ENCODE measurements at places on chromosomes 4 and X.

- no peak for DNase-seq
Measured at GRCh38 chr4:30525662-30526315, 194.4 kb upstream of the PCDH7 start.

- no peak for DNase-seq
Measured at GRCh38 chr4:78610546-78611214, 59.1 kb downstream of the ANXA3 start.

- DNase-seq, result no peak
Measured at GRCh38 chr4:176272799-176273198, 3.8 kb upstream of the ASB5 start.

DNA sequence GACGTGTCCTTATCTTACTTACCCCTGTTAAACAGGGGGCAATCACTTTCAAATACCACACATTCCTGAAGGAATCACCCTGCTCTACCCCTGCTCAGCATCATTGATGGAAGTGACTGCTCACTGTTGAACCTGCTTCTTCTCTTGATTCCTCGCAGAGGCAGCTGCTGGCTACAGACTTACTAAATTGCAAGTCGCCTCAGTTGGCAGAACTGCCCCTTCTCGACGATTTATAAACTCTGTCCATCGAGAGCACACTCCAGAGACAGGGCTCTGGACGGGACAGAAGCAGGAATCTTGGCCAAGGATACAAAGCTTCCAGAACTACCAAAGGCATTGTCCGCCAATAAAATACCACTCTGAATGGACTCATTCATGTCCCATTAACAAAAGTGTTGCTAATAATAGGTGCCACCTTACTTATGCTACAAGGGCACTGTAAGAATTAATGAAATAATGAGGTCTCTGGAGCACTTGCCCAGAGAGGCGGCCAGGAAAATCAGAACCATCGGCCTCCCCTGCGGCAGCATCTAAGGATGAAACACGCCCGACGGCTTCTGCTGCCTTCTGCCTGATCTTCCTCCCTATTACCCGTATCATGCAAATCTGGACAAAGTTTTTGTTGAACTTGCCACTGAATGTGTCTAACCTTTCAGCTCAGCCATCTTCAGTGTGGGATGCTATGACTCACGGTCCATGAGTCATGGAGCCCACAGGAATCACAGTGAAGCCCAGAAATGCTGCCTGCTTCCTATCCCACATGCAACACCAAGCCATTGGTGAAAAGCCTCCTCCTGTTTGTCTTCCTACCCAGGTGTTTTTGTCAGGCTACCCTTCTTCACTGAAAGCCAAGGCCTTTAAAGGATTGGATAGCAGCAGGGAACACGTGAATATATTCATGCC, 164.9 kb downstream of the MAML3 start:
- DNase-seq, result peak; percentile 95

DNA sequence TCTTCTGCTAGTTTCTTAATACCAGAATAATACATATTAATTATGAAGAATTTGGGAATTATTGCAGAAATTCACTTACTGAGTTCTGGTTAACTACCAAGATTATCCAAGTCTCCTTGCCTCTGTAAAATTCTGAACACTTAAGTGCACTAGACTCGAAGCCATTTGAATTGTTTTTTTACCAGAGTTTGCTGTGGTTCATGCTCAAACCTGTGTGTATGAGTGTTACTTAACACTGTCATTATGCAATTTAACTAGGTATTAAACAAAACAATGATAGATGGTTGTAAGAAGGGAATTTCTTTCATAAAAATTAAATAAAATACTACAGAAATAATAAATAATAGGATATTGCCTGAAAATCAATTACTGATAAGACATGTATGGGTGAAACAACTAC, 145.6 kb upstream of the FAT4 start:
- DNase-seq, result no peak

GRCh38 chr4:186954509-186954908, 230.9 kb upstream of the FAT1 start:
- no peak for DNase-seq

- DNase-seq, result no peak
Measured at GRCh38 chr4:154354883-154355282, 136.7 kb downstream of the DCHS2 start.

DNA sequence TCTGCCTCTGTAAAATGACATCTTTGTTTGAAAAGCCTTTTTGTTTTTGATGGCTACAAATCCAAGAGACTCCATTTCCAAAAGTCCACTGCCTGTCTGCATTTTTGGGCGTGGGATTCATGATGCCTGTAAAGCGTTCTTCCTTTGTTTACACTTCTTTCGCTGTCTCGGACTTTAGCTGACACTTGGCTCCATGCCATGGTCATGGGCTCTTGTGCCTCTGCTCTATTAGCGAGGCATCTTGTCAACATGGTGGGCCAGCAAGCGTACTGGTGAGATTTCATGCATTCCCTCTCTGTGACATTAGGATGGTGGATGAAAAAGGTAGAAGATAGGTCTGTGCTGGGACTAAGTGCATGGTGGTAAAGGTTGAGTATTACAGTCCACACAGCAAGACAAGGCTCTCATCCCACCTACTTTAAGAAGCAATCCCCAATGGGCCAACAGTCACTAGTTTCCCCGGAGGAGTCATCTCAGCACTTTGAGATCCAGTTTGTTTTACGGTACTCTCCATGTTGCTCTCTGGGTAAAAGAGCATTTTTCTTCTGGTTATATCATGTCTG, 298.2 kb upstream of the KLF3 start:
- DNase-seq, result no peak

DNA sequence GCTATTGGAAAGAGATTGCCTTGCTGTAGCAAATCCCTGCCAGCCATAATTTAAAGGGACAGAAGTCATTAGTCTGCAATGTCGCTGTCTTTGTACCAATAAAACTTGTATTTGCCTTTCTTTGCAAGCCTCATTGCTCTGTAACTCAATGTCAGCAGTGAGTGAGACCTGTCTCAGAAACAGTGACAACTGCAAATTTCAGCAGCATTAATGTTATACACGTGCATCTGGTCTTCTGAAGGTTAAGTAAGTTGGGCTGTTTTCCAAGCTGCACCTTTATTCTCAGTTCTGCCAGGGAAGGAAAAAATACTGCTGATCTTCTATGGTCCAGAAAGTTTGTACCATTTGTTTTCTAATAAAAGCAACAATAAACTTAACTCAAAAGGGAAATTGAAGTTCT, 543.1 kb downstream of the TRIML1 start:
- DNase-seq, result no peak

Measured in astrocyte of the spinal cord (primary cell).